RCC 7860 (cell line): ENCODE measurements at places on chromosomes 13 and 19.

GRCh38 chr13:100399455-100399854 lies 189.1 kb downstream of the GGACT start:
- DNase-seq, result no peak

DNA sequence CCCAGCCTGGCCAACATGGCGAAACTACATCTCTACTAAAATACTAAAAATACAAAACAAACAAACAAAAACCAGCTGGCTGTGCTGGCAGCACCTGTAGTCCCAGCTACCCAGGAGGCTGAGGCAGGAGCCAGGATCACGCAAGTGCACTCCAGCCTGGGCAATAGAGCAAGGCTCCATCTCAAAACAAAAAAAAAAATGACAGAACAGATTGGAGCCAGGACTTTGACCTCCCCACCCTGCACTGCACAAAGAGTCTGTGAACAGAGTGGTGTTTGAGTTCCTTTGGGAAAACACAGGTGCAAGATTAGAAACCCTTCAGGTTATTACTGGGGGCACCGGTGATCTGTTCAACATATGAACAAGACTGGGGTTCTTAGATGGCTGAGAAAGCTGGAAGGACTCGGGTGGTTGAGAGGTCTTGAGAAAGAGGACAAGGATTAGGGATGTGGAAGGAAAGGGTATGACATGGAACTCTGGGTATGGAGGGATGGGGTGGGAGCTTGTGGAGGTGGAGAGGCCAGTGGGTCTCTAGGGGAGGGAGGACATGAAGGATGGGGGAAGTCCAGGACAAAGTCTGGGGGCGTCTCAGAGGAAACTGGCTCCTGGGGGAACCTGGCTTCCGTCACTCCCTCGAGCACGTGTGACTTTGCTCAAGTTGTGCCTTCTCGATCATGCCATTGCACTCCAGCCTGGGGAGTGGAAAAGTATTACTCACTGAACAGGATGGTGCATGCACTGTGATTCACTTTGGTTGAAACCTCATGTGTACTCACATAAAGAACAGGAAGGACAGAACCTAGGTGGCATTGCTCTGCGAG lies 25.9 kb downstream of the RCN3 start:
- DNase-seq, result peak; percentile 23

GRCh38 chr13:94596575-94596971 lies 621 bp upstream of the TGDS start:
- DNase-seq, result no peak

DNA sequence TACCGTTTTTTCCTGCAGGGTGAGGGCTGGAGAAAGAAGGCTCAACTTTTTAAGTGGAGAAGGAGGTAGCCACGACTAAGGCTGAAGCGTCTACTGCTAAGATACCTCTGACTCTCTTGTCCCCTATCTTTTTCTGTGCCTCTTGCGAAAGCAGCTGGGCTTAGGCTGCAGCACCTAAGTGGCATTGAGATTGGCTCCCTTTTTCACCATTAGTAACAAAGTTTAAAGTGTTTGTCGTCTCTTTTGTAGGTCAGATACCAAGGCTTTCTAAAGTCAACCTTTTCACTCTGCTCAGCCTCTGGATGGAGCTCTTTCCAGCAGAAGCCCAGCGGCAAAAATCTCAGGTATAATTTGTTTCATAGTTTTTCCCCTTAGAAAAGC lies 887 bp downstream of the CDADC1 start:
- DNase-seq, result no peak

- no peak for DNase-seq
These were observed 264.0 kb downstream of the KLF12 start for GRCh38 chr13:73870036-73870741.

- no peak for DNase-seq
These were observed 1.8 kb downstream of the CRLF1 start for GRCh38 chr19:18604820-18605159.

DNA sequence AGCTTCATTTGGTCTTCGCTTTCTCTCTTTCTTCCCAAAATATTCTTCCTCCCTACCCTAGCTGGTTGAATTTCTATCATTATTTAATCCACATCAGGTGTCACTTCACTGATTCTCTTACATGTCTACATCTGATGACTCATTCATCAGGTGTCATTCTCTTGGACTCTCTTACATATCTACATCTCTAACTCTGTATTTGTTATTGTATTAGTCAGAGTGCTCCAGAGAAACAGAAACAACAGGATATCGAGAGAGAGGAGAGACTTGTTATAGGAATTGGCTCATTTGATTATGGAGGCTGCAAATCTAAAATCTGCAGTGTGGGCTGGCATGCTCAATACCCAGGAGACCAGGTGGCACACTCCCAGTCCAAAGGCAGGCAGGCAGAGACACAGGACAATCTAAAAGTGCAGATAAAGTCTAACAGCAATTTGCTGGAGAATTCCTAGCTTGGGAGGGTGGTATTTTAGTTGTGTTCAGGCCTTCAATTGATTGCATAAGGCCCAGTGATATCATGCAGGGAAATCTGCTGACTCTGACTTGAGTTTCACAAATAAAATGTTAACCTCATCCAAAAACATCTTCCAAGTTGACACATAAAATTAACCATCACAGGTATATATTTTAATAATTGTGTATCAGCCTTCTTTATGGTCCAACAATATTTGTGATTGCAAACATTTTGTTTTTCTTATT lies 541.4 kb upstream of the SLITRK5 start:
- DNase-seq, result peak; percentile 53

GRCh38 chr19:17555929-17556813 lies 722 bp downstream of the COLGALT1 start:
- DNase-seq, result peak; percentile 42

DNA sequence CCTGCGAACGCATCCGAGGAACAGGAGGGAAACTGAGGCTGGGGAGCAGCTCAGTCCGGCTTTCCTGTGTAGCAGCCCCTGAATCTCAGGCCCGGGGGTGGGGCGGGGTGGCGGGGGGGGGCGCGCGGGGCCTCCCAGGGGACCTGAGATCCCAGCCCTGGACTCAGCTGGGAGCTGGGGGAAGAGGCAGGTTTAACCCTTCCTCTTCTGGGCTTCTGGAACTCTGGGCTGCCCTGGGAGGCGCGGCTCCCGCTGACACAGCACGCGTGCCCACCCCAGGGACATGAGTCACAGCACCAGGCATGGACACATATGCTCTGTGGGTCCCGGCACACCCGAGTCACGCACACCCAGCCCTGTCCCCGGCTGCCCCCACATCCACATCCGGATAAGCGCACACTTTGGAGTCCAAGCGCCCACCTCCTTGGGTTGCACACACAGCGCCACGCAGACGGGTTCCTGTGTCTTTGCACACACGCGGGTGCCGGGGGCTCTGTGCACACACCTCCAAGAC lies 3.5 kb upstream of the CIRBP start:
- DNase-seq, result peak; percentile 94
